ENCODE measurements at places on chromosomes 16 and 17. TPM values are rescaled to one million over a fixed set of nuclear protein-coding genes. Genes with fewer than 3 reads are reported as not detected.
A peak's percentile ranks its signal among the peaks of the same experiment; 100 is the strongest.

HCRT gene
- not detected for total RNA-seq

DNA sequence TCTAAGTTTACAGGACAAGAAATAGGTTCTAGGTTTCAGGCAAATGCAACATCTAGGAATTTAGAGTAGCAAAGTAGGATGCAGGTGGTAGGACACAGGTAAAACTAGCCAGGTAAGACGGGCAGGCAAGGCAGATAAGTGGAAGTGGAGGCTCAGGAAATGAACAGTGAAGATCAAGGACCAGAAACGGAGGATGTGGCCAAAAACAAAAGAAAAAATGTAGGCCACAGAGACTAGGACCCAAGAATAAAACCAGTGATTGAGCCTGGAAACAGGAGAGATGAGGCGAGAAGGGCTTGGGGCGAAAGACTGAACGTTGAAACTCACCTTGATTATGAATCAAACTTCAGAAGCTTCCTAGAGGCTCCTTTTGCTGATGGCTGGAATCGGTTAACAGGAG is 24.0 kb downstream of the CPSF4L start:
- peaks cover 9% of the 10 kb centered on the region for H3K36me3 ChIP-seq
- H3K27me3 ChIP-seq: no peaks in the 10 kb centered on the region
- H3K4me1 ChIP-seq: no peaks in the 10 kb centered on the region
- no peak overlapping the region for H3K4me3 ChIP-seq

ACSM2A gene
- 0.14 TPM for total RNA-seq

CDH3 gene
- total RNA-seq: 14.1 TPM

DNA sequence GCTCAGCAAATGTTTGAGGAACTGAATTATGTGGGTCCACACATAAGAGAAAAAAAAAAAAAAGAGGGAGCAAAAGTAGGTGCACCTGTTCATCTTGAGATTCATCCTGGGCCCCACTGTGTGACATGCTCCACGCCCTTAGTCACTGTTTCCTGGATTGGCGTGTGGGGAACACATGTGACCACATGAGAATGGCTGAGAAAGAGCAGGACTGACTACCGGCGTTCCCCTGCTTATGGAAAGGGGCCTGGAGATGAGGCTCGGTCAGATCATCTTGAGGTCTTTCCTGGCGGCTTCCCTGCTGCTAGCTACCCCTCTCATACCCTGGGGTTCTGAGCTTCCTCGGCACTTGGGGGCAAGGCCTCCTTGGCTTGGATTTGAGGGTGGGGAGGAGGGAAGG is 3.9 kb downstream of the DEXI start:
- no peak overlapping the region for H3K27ac ChIP-seq
- no peaks in the 10 kb centered on the region for H3K27me3 ChIP-seq
- DNase-seq: no peak
- no peak overlapping the region for H3K4me3 ChIP-seq
- peaks cover 33% of the 10 kb centered on the region for H3K4me1 ChIP-seq

PRSS8 gene
- 3.9 TPM for total RNA-seq

PPM1D gene
- 24.1 TPM for total RNA-seq

DNA sequence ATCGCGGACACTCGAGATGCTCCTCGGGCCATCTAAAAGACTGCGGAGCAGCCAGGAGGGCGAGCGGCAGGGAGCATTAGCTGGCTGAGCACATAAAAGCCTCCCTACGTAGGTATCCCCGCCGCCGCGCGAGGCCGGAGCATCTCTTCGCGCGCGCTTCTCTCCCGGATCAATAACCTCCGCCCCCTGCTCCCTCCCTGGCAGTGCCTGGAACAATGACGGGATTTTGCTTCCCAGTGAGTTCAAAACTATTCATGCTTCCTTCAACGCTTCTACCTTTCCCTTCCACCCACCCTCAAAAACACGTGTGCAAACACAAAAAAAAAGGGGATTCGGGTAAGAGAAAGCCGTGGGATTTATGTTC is 984 bp downstream of the CENPV start:
- DNase-seq: peak; percentile 10
- peak overlapping the region; percentile 88 for H3K4me3 ChIP-seq
- no peaks in the 10 kb centered on the region for H3K27me3 ChIP-seq
- H3K36me3 ChIP-seq: peaks cover 11% of the 10 kb centered on the region
- H3K4me1 ChIP-seq: peaks cover 3% of the 10 kb centered on the region

- H3K36me3 ChIP-seq: no peaks in the 10 kb centered on the region
- no peak overlapping the region for H3K4me3 ChIP-seq
- no peaks in the 10 kb centered on the region for H3K27me3 ChIP-seq
- no peaks in the 10 kb centered on the region for H3K4me1 ChIP-seq
- peak; percentile 56 for DNase-seq
These were observed 53.1 kb upstream of the MARCHF10 start for GRCh38 chr17:62860962-62861873.

REXO5 gene
- total RNA-seq: 0.99 TPM

GUCY2D gene
- not detected for total RNA-seq

GRCh38 chr16:65700596-65700995 is 578.7 kb upstream of the CDH11 start:
- no peaks in the 10 kb centered on the region for H3K36me3 ChIP-seq
- H3K4me1 ChIP-seq: peaks cover 11% of the 10 kb centered on the region
- no peak for DNase-seq
- no peak overlapping the region for H3K4me3 ChIP-seq

KRTAP9-2 gene
- not detected for total RNA-seq

CDK12 gene
- 55.7 TPM for total RNA-seq

GRCh38 chr16:69145658-69146057 is 13.2 kb downstream of the UTP4 start:
- no peak overlapping the region for H3K27ac ChIP-seq
- H3K36me3 ChIP-seq: peaks cover 40% of the 10 kb centered on the region
- DNase-seq: peak; percentile 44
- no peaks in the 10 kb centered on the region for H3K4me1 ChIP-seq

DNA sequence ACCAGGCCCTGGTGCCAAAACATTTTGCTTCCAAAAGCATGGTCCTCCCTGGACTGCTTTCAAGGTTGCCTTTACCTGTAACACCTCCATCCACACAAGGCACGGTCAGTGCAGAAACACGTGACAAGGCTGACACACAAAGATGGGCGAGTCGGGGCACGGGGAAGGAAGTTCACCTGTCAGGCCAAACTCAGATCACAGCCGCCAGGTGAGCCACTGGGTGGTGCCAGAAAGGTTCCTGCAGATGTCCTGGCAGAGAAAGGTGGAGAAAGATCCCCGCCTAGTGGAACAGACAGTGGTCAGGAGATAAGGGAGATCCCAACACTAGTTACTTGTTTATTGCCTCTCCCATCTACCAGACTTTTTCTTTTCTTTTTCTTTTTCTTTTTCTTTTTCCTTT is 155.3 kb downstream of the AIPL1 start:
- no peak overlapping the region for H3K4me3 ChIP-seq
- DNase-seq: no peak
- no peak overlapping the region for H3K27ac ChIP-seq
- no peaks in the 10 kb centered on the region for H3K36me3 ChIP-seq

GRCh38 chr17:78196716-78197115 is 9.6 kb downstream of the AFMID start:
- no peaks in the 10 kb centered on the region for H3K36me3 ChIP-seq
- DNase-seq: no peak
- no peaks in the 10 kb centered on the region for H3K27me3 ChIP-seq
- H3K27ac ChIP-seq: no peak overlapping the region

DNA sequence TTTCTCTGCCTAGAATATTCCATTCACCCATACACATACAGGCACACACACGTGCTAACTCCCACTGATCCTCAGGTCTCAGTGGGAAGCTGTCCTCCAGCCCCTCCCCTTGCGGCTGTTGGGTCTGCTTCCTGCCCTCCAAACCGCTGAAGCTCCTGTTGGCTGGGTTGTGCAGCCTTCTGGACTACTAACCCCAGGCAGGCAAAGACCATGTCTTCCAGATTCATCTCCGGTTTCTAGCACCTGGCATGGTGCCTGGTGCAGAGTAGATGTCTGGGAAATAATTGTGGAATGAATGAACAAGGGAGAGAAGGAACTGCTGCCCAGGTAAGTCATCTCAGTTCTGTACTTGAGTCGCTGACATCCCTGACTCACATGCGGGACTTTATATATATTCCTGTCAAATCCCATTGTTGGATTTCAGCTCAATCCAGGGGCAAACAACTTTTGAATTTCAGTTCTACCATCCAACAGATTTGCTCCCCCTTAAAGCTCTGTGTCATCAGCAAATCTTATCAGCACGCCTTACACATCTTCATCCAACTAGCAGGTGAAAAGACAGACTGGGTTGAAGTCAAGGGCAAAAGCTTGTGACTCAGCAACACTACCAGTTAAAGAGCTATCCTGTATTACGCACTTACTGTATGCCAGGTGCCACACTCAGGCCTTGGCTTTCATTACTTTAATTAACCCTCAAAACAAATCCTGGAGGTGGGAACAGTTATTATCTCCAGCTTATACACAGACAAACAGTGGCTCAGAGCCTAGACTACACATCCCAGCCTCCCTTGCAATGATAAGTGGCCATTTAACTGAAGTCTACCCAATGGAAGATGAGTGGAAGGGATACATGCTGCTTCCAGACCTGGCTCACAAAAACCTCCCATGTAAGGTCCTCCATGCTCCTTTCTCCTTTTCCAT is 51.1 kb downstream of the SRCIN1 start:
- H3K27ac ChIP-seq: no peak overlapping the region
- peak; percentile 52 for DNase-seq
- H3K27me3 ChIP-seq: peaks cover 16% of the 10 kb centered on the region
- H3K4me3 ChIP-seq: no peak overlapping the region
- H3K4me1 ChIP-seq: peaks cover 13% of the 10 kb centered on the region

KCNG4 gene
- total RNA-seq: not detected

DNA sequence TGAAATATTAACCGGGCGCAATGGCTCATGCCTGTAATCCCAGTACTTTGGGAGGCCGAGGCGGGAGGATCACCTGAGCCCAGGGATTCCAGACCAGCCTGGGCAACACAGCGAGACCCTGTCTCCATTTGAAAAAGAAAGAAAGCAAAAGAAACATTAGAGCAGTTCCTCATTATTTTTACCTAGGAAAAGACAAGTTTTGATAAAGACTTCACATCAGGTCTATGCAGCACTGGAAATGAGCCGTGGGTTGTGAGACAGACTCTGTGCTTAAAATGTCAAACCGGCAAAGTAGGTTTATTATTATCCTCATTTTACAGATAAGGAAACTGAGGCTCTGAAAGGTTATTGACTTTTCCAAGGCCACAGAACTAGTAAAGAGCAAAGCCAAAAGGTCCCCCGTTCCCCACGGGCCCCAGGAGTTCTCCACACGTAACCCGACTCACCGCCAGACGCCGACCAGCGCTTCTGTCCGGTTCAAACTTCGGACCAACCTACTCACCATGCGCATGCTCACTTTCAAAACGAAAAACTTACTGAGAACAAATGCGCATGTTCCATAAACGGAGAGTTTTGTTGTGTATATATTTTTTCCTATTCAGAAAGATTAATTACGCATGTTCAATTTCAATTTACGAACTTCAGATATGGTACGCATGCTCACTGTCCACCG is 356 bp downstream of the TUBD1 start:
- no peaks in the 10 kb centered on the region for H3K36me3 ChIP-seq
- H3K27ac ChIP-seq: peak overlapping the region; percentile 43
- H3K27me3 ChIP-seq: no peaks in the 10 kb centered on the region
- DNase-seq: no peak
- H3K4me3 ChIP-seq: peak overlapping the region; percentile 76

- no peak for DNase-seq
- H3K27me3 ChIP-seq: no peaks in the 10 kb centered on the region
- no peaks in the 10 kb centered on the region for H3K4me1 ChIP-seq
- no peak overlapping the region for H3K4me3 ChIP-seq
- no peak overlapping the region for H3K27ac ChIP-seq
These were observed 127.0 kb upstream of the MON1B start for GRCh38 chr16:77064037-77064436.

- no peak for DNase-seq
- H3K36me3 ChIP-seq: no peaks in the 10 kb centered on the region
- no peak overlapping the region for H3K27ac ChIP-seq
- no peaks in the 10 kb centered on the region for H3K27me3 ChIP-seq
- H3K4me3 ChIP-seq: no peak overlapping the region
- peaks cover 5% of the 10 kb centered on the region for H3K4me1 ChIP-seq
These were observed 23.3 kb upstream of the CPNE2 start for GRCh38 chr16:57069053-57069452.

NECAB2 gene
- total RNA-seq: 1.1 TPM

DNA sequence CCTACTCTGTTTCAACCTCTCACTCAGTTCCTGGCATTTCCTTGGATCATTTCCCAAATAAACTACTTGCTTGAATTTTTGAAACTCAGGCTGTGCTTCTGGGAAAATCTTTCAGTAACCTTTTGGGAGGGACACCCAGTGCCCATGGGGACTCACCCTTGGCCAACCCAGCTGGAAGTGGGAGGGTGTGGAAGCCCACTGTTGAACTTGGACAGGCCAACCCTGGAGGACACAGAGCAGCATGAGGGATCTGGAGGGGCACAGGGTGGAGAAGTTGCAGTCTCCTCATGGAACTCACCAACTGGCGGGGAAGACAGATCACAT is 11.2 kb downstream of the RTN4RL1 start:
- H3K4me3 ChIP-seq: no peak overlapping the region
- no peak for DNase-seq
- H3K36me3 ChIP-seq: no peaks in the 10 kb centered on the region
- H3K27ac ChIP-seq: no peak overlapping the region
- peaks cover 11% of the 10 kb centered on the region for H3K4me1 ChIP-seq
- H3K27me3 ChIP-seq: peaks cover 20% of the 10 kb centered on the region

GRCh38 chr17:75238684-75239191 is 22.7 kb downstream of the GGA3 start:
- no peaks in the 10 kb centered on the region for H3K4me1 ChIP-seq
- H3K4me3 ChIP-seq: no peak overlapping the region
- H3K36me3 ChIP-seq: peaks cover 43% of the 10 kb centered on the region
- H3K27me3 ChIP-seq: no peaks in the 10 kb centered on the region
- H3K27ac ChIP-seq: no peak overlapping the region
- peak; percentile 30 for DNase-seq

- no peak overlapping the region for H3K27ac ChIP-seq
- no peak overlapping the region for H3K4me3 ChIP-seq
These were observed 86.9 kb upstream of the ZNF469 start for GRCh38 chr16:88295671-88296436.

GRCh38 chr17:44749980-44750318 is 8.8 kb upstream of the ADAM11 start:
- H3K27me3 ChIP-seq: no peaks in the 10 kb centered on the region
- no peaks in the 10 kb centered on the region for H3K36me3 ChIP-seq
- no peak for DNase-seq

TIMP2 gene
- 187 TPM for total RNA-seq

DNA sequence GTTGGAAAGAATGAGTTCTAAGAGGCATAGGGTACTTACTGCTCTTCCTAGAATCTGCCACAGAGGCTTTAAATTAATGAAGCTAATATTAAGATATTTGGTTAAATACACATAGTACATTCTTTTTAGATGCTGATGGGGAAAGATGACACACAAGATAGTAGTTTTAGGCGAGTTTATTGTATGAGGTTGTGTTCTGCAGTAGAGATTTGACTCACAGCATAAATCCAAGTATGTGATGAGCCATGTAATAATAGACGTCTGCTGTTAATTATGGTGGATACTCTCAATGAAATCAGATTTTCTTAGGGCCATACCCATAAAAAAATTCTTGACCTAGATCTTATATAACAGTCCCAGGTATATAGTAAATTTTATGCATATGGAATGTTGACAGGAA is 8.0 kb downstream of the TNRC6C start:
- H3K4me1 ChIP-seq: peaks cover 6% of the 10 kb centered on the region
- no peak overlapping the region for H3K27ac ChIP-seq
- H3K4me3 ChIP-seq: no peak overlapping the region
- H3K27me3 ChIP-seq: no peaks in the 10 kb centered on the region
- no peaks in the 10 kb centered on the region for H3K36me3 ChIP-seq
- no peak for DNase-seq

ABCA10 gene
- 0.75 TPM for total RNA-seq

GRCh38 chr17:34285286-34285792 is at the start of gene CCL11:
CCL11 (plus strand) TSS chr17:34285742; CDS start chr17:34285809, 67 bp downstream.
- peaks cover 5% of the 10 kb centered on the region for H3K27me3 ChIP-seq
- no peak for DNase-seq

- H3K4me3 ChIP-seq: no peak overlapping the region
- no peaks in the 10 kb centered on the region for H3K4me1 ChIP-seq
- H3K36me3 ChIP-seq: no peaks in the 10 kb centered on the region
- H3K27me3 ChIP-seq: no peaks in the 10 kb centered on the region
These were observed 96.8 kb downstream of the DYNLRB2 start for GRCh38 chr16:80637621-80638020.
